ENCODE measurements at places on chromosomes 3 and 15.

DNA sequence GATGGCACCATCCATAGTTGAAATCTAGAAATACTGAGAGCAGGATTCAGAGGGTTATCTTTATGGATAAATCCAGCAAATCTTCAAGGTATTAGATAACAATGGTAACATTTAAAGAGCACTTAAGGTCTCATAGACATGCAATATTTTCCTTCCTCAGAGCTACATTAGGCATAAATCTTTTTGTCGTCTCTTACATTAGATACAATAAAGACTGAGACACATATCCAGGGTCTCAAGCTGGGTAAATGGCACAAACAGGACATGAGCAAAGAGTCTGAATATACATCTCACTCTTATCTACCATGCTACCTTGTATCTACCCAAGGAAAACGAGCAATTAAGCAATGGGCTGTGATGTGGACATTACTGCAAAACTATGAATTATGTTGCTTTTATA is 927.3 kb upstream of the EPHA6 start:
- no peak for DNase-seq

DNA sequence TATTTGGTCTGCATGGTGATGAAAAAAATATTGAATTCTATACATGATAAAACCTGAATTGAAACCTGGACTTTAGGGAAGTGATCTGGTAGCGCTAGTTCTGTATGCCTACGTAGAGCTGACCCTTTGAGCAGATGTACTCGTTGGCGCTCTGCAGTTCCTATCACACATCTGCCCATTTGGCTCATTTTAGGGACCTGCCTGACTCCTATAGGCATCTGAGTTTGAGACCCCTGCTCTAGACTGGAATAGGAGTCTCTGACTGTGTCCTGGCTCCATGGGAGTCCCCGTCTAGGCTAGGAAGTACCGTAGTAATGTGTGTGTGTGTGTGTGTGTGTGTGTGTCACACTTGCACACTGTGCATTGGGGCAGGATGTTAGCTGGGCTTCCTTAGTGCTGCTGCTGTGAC is 21.2 kb downstream of the STARD5 start:
- no peak for DNase-seq

DNA sequence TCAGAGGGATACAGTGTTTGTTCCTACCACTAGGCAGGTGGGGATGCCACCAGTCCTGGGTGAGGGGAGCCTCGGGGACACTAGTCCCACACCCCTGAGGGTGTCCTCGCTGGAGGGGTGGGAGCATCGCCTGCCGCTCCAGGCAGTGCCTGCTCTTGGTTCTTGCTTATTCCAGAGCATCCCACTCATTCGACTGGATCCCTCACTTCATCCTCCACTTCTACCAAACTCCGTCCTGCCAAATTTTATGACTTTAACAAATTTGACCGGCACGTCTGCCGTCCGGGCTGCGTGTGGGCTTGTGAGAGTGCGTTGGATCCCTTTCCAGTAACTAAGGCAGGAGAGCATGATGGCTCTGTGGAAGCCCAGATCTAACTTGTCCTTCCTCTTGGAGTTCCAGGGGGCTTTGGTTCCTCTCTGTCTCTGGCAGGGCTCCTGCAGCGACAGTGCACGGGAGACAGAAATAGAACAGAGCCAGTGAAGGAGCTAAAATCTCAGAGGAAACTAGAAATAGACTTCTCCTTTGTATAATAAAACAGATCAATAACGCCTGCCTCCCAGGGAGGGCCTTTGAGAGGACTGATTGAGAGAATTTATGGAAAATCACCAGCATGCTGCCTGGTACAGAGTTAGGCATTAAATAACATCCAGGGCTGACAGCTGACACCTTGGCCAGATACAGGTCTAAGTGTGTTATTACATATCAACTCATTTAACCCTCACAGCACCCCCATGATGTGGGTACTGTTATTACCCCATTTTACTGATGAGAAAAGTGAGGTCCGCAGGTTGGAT is 34.5 kb downstream of the MGLL start:
- DNase-seq, result no peak

GRCh38 chr3:173096140-173096539 is 44.9 kb downstream of the SPATA16 start:
- no peak for DNase-seq

DNA sequence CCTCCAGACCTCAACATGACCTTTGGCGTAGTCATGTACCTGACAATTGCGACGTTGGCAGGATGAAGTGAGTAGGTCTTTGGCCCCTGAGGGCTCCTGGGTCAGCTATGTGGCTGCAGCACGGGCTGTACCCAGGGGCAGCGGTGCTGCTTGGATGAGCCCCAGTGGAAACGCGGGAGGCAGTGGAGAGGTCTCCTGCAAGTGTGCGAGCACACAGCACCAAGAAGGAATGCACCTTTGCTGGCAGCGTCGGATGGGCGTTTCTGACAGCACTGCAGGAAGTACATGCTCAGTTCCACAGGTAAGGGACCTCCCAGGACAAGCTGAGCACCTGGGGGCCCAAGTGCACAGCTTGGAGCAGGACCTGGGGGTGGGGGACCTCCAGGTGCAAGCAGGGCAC is 67.4 kb upstream of the UNC13C start:
- DNase-seq, result no peak

DNA sequence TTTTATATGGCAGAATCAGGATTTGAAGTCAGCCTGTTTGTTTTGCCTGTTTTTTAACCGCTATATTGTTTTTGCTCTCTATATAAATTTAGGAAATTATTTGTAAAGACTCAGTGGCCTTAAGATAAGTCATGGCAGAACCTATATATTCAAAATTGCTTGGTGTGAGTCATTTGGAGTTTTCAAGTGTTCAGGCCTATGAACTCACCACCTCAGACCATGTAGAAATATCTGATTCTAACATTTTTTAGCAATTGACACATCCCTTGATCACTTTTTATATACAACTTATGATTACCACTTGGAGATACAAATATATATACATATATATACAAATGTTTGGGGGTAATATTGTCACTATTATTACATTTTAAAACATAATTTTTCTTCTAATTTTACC is 95.7 kb downstream of the VGLL3 start:
- no peak for DNase-seq

- DNase-seq, result no peak
Measured at GRCh38 chr15:71646767-71647486, 163.4 kb upstream of the NR2E3 start.

- DNase-seq, result no peak
Measured at GRCh38 chr3:64552966-64553365, 134.8 kb downstream of the ADAMTS9 start.

DNA sequence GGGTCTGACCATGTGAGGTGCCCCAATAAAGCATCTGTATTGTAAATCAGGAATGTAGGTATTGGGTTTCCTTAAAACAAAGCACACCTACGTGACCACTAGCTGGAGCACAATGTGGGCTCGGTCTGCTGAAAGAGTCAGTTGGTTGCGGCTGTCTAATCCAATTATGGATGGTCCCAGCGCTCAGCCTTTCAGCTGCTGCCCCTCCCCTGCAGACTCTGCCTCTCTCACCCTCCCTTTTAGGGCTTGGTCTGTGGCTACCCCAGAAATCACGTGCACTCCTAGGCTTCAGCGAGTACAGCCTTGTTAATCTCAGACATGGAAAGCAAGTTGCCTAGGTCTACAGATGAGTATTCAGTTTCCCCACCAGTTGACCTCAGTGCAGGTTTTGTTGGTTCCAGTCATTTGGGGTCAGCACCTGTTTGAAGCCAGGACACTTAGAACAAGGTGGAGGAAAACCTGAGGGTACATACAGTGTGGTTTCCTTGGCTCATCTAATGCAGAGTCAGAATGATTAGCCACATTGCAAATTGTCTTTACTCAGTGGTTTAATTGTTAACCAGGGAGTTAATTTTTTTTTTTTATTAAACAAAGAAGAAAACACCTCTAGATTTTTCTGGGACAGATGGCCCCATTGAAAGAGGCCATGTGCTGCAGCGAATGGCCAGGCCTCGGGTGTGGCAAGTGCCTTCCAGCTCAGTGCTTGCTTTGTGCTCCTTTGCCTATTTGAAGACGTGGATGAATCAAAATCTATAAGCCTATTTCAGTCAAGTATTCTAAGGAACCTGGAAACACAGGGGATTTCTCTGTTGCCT is 137.7 kb downstream of the IGF1R start:
- DNase-seq, result no peak

Data from SW 1271 (cell line).